Mesenchymal stem cell (in vitro differentiated cells and primary cell): ENCODE measurements at places on chromosomes 2 and 18.
A peak's percentile ranks its signal among the peaks of the same experiment; 100 is the strongest.

DNA sequence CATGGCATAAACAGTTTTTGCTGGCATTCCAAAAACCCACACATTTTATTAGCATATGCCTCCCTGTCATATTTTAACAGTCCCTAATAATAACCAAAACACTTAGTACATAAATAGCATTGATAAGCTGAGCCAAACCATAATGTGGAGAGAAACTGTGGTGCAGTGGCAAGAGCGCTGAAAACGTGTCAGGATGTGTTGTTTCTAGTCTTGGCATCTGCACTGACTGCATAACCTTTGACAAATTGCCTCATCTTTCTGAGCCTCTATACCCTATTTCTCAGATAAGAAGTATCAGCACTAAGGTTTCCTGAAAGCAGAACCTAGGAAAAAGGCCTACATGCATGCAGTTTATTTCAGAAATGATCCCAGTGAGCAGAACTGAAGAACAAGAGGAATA, 41.4 kb downstream of the RAD51AP2 start:
- no peak for DNase-seq

DNA sequence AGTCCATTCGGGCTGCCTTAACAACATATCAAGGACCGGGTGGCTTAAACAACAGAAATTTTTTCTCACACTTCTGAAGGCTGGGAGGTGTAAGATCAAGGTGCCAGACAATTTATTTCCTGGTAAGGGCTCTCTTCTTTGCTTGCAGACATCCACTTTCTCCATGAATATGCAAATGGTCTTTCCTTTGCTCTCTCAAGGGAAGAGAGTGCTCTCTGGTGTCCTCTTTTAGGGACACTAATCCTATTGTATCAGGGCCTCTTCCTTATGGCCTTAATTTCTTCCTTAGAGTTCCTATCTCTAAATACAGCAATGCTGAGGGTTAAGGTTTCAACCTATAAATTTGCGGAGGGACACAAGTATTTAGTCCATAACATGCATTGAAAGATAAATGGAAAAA, 770.8 kb downstream of the DSC3 start:
- DNase-seq = no peak

GRCh38 chr2:107738266-107738665, 88.4 kb upstream of the RGPD4 start:
- peak; percentile 4 for DNase-seq

DNA sequence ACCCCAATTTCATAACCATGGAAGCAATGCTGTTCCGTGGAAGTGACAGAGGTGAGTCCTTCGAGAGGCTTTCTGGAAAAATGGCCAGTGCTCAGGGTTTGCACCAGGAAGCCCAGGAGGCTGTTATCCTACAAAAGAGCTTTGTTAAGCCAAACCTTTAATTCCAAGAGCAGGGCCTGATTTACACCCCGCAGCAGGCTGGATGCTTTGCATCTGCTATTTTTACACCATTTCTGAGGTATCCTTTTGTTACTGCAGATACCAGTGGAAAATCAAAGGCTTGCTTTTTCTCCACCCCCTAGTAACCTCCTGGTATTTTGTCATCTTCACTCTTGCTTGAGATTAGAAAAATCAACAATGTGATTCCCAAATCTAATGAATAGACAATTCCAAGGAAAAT, 380.6 kb downstream of the SOX11 start:
- DNase-seq = no peak

GRCh38 chr2:208192611-208193236, 2.9 kb upstream of the C2orf80 start:
- no peak for DNase-seq

GRCh38 chr2:181441670-181442069, 15.5 kb upstream of the ITGA4 start:
- no peak for DNase-seq

DNA sequence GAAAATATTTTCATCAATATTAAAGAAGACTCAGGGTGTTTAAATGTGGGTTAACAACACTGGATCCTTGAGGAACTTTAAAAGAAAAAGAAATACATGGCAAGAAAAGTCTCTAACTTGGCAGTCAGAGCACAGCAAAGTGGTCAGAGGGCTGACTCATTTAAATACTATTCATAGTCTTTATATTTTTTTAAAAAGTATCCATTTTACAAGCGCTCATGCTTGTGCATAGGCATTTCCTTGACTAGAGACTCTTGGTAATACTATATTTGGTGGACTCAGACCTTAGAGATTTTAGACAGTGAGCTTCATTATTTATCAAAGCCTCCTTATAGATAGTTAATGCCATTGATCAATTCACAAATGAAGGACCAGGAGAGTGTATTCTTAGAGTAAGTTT, 110.2 kb downstream of the ABCA12 start:
- DNase-seq = peak; percentile 11

DNA sequence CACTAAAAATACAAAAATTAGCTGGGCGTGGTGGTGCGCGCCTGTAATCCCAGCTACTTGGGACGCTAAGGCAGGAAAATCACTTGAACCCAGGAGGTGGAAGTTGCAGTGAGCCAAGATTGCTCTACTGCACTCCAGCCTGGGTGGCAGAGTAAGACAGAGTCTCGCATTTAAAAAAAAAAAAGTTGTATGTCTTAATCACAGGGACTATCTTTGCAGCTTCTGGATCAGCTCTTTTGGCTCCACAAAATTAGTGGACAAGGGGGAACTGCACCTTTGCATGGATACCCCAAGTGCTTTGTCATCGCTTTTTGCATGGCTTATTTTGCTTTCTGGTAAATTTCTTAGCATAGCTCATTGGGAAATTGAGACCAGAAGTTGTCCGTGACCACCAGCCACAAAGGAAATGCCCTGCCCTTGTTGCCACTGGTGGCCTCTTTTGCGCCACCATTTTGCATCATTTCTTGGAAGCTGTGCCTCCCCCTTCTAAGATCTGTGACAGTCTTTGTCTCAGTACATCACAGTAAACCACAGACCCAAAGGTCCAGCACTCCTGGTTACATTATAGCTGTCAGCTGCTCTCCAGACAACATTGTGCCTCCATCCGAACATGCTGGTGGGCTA, 43.9 kb upstream of the PCBP1 start:
- DNase-seq = no peak

GRCh38 chr2:118473241-118473640, 374.2 kb downstream of the EN1 start:
- DNase-seq = no peak

GRCh38 chr18:4453874-4454536, 1.1 kb downstream of the DLGAP1 start:
- no peak for DNase-seq

- DNase-seq = no peak
Observed at GRCh38 chr2:208579678-208580077, 173.1 kb downstream of the PTH2R start.

GRCh38 chr2:75027886-75028285, 69.4 kb downstream of the POLE4 start:
- no peak for DNase-seq

- no peak for DNase-seq
Observed at GRCh38 chr2:46841621-46842020, 74.0 kb downstream of the MCFD2 start.

- no peak for DNase-seq
Observed at GRCh38 chr18:75250471-75250821, 39.8 kb downstream of the TSHZ1 start.

DNA sequence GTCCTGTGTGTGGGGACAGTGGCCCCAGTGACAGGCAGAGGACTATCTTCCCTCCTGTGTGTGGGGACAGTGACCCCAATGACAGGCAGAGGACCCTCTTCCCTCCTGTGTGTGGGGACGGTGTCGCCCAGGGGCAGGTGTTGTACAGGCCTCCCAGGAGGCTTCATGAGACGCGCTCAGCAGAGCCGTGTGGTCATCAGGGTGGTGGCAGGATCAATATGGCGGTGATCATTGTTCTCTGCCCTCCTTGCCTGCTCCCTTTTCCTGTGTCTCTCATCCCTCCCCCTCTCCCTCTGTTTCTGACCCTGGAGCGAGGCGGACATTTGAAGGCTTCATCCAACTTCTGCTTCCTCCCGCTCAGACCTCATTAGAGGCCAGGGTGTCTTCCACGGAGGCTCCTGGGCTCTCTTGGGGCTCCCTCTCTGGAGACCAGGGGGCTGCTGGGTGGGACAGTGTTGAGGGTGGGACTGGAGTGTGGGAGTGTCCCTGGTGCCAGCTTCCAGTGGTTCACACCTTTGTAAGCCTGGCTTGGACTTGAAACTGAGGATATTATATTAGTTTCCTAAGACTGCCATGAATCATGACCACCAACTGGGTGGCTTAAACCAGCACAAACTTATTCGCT, 59.5 kb downstream of the ACKR3 start:
- no peak for DNase-seq

GRCh38 chr2:173676647-173677046, 288.5 kb downstream of the SP3 start:
- DNase-seq = no peak

DNA sequence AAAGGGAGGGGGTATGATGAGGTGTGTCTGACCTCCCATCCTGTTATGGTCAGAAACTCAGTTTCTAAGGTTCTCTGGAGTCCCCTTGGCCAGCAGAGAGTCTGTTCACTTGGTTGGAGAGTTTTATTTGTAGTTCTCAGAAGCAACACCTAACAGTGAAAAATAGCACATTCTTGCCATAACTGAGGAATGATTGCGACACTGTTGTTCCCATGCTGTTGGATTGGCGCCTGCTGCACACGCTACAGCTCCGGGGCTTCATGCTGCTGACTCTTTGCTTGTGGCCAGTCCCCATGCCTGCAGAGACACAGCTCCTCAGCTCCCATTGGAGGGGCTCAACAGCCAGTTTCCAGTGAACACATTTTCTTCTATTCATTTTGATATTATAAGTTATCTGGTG, 42.1 kb downstream of the TPGS2 start:
- DNase-seq = peak; percentile 65

- DNase-seq = no peak
Observed at GRCh38 chr2:8399731-8400130, 282.1 kb upstream of the ID2 start.

GRCh38 chr2:7007846-7008741, 90.9 kb downstream of the RNF144A start:
- DNase-seq = peak; percentile 80

GRCh38 chr2:169329688-169330554, 32.4 kb downstream of the LRP2 start:
- no peak for DNase-seq

DNA sequence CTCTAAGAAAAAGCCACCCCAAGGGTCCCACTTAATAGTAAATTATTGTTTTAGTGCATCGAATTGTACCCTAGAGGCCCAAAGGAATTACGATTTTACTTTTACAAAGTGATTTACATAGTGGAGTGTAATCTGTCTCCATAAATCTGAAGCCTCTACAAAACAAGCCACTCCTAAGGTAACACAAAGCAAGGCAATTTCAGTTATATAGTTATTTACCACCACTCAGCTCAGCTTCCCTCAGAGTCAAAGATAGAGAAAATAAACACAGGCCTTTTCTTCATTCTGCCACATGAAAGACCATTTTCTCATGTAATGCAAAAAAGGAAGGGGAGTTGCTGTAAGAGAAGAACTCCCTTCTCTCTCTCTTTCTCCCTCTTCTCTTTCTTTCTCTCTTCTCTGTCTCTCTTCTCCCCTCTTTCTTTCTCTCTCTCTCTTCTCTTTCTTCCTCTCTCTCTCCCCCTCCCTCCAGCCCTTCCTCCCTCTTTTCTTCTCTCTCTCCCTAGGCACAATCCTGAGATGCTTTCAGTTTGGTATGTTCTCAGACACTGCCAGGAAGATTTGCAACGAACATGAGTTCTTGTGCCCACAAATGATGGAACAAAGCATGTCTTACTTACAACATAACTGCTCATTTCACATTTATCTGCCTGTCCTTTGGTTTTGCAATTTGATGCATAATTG, 264.5 kb downstream of the BCL2 start:
- DNase-seq = no peak

DNA sequence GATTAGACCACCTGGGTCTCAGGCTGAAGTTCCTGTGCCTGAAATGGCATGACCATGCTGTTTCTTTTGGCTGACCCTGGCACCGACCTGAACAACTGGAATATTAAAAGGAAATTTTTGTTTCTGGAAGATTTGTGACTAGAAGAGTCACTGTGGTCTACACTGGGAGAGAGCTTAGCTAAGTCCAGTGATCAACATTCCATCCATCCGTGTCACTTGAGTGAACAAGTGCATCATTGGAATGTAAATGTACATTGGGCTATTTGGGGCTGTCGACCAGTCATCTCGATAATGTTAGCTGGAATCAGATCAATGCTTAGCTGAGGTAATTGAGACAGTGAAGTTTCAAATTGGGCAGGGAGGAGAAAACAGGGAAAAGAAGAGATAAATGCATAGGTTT, 95.4 kb upstream of the CCDC85A start:
- peak; percentile 13 for DNase-seq

GRCh38 chr2:186995092-186995491, 146.1 kb upstream of the ZSWIM2 start:
- DNase-seq = peak; percentile 44

GRCh38 chr2:75403991-75404428, 156.7 kb downstream of the EVA1A start:
- peak; percentile 67 for DNase-seq

DNA sequence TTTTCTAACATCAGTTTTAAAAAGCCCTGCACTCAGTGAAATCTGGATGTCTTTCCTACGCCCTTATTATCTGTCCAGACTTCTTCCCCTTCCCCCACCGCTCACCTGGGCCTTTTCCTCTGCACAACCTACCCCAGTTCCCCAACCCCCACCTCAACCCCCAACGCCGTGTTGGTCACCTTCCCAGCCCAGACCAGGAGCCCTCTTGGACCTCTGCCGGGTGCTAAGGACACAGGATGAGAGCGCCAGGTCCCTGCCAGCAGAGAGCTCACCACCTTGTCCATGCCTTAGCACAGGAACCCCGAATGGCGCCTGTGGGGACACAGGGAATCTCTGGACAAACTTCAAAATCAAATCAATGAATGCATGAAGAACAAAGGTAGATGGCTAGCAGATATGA, 966 bp upstream of the RBM43 start:
- DNase-seq = no peak

GRCh38 chr2:107112561-107112960, 226.6 kb upstream of the ST6GAL2 start:
- no peak for DNase-seq

DNA sequence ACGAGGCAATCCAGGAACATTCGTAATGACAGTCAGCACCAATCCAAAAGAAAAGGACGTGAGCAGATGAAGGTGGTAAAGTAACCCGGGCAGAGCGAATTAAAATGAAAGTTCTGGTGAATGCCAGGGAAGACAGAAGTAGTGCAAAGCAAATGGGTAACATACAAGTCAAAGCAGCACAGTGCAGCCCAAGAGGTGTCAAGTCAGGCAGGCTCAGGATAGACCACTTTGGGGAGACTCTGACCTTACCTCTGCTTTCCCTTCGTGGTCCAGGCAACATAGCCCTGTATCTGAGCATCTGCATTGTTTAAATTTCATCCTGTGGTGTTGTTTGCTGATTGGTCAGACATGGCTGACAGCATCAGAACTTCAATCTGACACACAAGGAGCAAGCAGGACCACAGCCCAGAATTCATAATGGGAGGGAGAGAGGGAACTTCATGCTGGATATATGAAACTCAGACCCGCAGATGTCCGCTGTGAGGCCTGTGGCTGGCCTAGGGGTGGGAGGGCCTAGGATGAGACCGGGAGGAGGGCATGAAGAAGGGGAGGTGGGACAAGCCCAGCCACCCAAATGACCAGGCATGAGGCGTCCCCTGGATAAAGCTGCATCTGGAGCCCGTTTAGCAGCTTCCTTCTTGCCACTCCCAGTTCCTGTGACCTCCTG, 285.7 kb downstream of the TCF4 start:
- DNase-seq = no peak

- no peak for DNase-seq
Observed at GRCh38 chr18:44876024-44876423, 195.3 kb downstream of the SETBP1 start.

- DNase-seq = peak; percentile 55
Observed at GRCh38 chr2:1769703-1770422, 25.5 kb upstream of the PXDN start.

- peak; percentile 72 for DNase-seq
Observed at GRCh38 chr2:151334082-151334815, 23.1 kb upstream of the TNFAIP6 start.
